ENCODE measurements at places on chromosomes 7 and 10.

DNA sequence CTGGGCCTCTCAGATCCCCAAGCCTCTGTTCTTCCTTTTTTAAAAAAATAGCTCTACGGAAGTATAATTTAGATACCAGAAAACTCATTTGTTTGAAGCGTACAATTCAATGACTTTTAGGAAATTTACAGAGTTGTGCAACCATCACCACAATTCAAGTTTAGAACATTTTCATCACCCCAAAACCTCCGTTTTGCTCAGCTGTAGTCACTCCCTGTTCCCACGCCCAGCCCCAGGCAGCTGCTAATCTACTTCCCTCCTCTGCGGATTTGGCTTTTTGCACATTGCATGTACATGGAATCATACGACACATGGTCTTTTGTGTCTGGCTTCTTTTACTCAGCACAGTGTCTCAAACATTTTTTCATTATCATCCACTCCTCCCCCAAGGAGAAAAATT is 229.2 kb downstream of the TCF7L2 start:
- no peak for DNase-seq

GRCh38 chr10:113854761-113855588 is 514 bp downstream of the NHLRC2 start:
- DNase-seq: no peak

GRCh38 chr7:79308192-79308591 is 145.3 kb downstream of the MAGI2 start:
- DNase-seq: no peak

- no peak for DNase-seq
Observed at GRCh38 chr7:26311798-26312197, 20.1 kb downstream of the SNX10 start.

All from HS-27A (cell line).